ENCODE measurements at places on chromosomes 12 and 14. TPM values are rescaled to one million over a fixed set of nuclear protein-coding genes. Genes with fewer than 3 reads are reported as not detected.
A peak's percentile ranks its signal among the peaks of the same experiment; 100 is the strongest.

The KIF26A gene
- 7.3 TPM for total RNA-seq

The PLCZ1 gene
- not detected for total RNA-seq

The SPIC gene
- total RNA-seq, result not detected

The ZNF268 gene
- 24.6 TPM for total RNA-seq

The CHFR gene
- 49.3 TPM for total RNA-seq

The IFNG-AS1 gene
- total RNA-seq, result 0.37 TPM

The AMHR2 gene
- 0.46 TPM for total RNA-seq

The DNAJC22 gene
- 0.44 TPM for total RNA-seq

The ST8SIA1 gene
- total RNA-seq, result 7.3 TPM

The PLEKHH1 gene
- total RNA-seq, result 25.1 TPM

The GAS2L3 gene
- total RNA-seq, result 20.5 TPM

The EIF2S3B gene
- total RNA-seq, result 0.60 TPM

GRCh38 chr12:98456576-98457573 lies 58.5 kb upstream of the TMPO start:
- peak; percentile 49 for DNase-seq

DNA sequence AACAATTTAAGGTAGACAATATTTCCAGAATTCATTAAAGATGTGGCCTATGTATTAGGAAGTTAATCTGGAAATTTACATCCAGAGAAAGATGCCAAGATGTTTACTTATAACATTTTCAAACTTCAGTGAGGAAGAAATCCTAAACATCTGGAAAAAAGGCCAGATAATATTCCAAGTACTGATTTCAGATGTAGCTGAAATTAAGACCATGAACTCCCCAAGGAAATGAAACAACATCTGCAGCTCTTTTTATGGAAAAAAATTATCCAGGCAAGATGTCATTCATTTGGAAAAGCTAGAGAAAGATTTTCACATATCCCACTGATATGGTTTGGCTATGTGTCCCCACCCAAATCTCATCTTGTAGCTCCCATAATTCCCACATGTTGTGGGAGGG lies 35.0 kb downstream of the GNG2 start:
- no peak for DNase-seq

DNA sequence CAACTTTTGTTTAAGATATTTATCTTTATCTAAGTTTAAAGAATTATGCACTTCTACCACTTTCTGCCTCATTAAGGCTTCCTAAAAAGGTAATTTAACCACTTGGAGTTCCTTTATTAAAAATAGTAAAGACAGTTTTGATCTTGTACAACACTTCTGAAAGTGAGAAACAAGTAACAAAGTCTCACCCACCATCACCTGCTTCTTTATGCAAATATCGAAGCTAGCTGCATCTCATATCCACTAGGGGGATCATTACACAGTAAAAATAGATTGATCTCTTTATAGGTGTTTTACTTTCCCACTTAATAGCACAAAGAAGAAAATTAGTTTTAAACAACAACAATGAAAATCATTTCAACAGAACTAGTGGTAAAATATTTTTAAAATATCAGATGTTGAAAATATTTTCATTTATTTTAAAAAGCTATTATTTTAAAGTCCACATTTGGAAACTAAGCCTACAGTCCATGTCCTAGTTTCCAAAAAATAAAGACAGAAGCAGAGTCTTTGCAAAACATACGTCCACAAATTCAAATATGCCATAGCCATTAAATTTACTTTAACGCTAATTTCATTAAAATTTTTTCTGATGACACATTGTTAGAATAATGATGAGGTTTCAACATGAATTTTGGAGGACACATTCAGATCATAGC lies 160.0 kb upstream of the SOX5 start:
- no peak for DNase-seq

GRCh38 chr12:83958997-83959396 lies 953.6 kb downstream of the SLC6A15 start:
- no peak for DNase-seq

DNA sequence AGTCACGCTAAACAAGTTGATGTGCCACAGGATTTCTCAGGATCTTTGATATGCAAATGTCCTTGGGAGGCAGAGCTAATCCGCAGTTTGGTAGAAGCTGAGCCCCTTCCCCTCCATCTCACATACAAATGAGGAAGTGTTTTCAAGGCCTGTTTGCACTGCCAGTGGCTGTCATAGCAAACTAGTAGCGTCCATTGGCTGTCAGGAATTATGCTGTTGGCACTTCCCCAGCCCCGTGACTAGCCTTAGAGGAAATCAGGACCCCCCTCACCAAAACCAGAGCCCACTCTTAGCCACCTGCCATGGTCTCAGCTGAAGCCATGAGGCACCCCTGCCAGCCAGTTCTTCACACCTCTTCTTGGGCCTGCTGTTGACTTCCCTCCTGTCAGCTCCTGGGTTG lies 253.9 kb downstream of the CACNA1C start:
- no peak for DNase-seq

DNA sequence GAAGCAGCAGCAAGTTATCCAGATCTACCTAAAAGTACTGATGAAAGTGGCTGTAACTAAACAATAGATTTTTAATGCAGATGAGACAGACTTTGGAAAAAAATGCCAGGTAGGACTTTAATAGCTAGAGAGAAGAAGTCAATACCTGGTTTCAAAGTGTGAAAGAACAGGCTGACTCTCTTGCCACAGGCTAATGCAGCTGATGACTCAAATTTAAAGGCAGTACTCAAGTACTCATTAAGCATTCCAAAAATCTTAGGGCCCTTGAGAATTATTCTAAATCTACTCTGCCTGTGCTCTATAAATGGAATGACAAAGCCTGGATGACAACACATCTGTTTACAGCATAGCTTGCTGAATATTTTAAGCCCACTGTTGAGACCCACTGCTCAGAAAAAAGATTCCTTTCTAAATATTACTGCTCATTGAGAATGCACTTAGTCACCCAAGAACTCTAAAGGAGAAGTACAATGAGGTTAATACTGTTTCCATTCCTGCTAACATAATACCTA lies 68.6 kb upstream of the SYT1 start:
- DNase-seq, result no peak

DNA sequence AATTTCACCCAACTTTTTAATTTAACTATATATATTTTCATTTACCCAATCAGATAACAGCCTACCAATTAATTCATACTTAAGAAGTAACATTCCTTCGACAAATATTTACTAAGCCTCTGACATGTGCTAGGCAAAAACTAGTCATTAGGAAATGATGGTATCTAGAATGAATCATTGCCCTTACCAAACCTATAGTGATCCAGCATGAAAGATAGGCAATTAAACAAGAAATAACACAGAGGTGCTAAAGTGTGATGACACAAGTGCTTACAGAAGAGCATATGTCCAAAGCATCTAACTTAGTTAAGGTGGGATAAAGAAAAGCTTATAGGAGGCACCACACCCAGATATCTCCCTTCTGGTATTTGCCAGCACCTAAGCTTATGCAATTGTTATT lies 166.5 kb upstream of the RASSF8 start:
- DNase-seq, result no peak

DNA sequence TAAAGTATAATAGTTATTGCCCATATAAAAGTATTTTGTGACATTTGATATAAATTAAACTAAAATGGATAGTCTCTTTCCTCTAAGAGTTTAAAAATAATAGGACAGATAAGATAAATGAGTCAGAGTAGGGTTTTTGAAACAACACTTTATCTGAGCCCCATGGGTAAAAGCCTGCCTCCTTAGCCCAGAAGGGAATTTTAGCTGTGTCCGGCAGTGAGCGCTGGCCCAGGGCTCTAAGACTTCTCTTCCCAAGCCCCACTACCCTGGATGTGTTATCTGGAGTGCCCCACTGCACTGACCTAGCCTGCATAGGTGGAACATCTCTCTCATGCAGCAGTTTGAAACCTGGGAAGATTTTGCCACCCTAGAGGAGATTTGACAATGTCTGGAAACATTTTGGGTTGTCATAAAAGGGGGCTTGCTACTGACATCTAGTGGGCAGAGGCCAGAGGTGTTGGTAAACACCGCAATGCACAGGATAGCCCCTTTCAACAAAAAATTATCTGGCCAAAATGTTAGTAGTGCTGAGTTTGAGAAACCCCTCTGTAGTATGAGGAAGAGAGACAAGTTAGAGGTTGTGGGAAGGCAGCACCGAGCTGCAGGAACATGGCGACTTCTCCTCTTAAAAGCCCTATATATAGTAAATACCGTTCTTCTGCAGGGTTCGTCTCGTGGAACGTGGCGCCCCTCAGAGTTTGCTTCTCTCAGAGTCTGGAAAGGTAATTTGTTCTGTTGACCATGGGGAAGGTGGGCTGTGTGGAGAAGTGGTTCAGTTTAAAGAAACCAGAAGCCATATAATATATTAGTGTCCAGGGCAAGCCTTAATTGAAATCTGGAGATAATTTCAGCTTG lies 29.3 kb upstream of the ATF1 start:
- DNase-seq, result no peak

DNA sequence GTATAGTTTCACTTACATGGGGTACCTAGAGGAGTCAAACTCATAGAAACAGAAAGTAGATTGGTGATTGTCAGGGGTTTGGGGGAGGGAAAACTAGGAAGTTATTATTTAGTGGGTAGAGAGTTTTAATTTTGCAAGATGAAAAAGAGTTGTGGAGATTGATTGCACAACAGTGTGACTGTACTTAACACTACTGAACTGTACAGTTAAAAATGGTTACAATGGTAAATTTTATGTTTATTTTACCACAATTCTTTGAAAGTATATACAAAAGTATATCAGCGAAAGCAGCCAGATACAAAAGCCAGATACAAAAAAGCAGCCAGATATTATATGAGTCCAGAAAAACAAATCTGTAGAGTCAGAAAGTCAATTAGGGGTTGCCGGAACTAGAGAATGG lies 247.6 kb downstream of the IPO8 start:
- no peak for DNase-seq

DNA sequence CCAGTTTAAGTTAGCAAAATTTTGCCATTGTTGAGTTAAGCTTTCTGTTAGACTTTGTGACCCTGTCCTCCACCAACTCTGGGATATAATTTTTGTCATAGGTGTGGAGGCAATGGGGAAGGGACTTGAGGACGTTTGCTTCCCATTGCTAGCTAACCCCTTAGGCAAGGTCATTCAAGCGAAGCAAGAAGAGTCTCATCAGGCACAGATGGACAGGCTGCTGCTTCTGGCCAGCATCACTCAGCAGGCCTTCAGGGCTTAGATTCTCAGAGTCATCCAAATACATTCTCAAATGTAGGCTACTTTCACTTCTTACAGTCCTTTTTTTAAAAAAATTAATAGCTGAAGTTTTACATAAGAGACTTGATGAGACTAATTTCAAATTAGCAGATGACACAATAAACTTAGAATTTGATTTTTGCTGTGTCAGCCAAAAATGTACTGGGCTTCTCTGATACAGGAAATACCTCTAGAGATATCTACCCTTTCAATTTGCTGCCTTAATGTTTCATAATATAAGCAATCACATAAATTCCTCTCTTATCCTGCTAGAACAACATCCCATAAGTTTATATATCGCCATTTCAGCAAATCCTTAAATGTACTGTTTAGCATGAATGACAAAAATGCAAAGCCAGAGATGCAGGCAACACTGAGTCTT lies 875.2 kb downstream of the FLRT2 start:
- DNase-seq, result no peak

- DNase-seq, result no peak
Observed at GRCh38 chr14:55301437-55302121, 30.4 kb downstream of the FBXO34 start.

DNA sequence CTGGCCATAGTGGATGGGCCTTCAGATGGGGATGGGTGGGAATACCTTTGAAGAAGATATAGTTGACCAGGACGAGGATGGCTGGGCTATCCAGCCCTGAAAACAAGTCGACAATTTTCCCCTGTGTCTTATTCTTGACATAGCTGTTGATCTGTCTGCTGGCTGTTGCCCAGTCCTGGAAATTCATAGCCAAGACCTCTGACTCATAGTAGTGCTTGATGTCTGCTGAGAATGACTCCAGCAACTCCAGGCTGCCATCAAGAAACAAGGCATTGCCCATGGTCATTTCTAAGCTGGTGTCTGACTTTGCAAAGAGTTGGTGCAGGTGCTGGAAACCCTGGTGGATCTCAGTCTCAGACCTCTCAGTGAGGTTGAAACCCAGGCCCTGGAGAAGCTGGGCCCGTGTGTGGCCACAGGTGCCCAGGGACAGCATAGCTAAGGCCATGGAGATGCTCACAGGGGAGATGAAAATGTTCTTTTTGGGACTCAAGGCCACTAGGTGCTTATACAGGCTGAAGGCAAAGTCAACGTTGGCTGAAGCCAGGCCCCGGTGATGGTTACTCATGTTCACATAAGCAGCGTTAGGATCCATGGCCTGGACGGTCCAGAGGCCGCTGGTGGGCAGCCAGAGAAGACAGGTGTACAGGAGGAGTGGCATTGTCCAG lies 9.0 kb downstream of the SERPINA6 start:
- no peak for DNase-seq

DNA sequence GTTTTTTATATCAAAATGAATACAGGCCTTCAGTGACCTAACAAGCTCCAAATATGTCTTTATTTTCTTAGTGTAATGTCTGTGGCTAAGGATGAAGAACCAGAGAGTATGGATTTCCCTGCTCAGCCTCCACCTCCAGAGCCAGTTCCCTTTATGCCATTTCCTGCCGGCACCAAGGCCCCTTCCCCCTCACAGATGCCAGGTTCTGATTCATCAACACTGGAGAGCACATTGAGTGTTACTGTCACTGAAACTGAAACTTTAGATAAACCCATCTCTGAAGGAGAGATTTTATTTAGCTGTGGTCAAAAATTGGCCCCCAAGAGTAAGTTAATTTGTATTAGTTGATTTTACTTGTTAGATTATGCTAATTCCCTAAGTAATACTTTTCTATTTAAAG lies 61.0 kb downstream of the KIAA0586 start:
- no peak for DNase-seq

All from upper lobe of left lung (tissue), 6 donors.